ENCODE measurements at places on chromosomes 5 and 9. TPM values are rescaled to one million over a fixed set of nuclear protein-coding genes. Genes with fewer than 3 reads are reported as not detected.
A peak's percentile ranks its signal among the peaks of the same experiment; 100 is the strongest.

GRCh38 chr5:177592010-177592834 is at the start of gene TMED9:
Gene TMED9 (plus strand): TSS chr5:177592203. CDS start chr5:177592215, 12 bp downstream.
- DNase-seq, result peak; percentile 81

SLC31A2 gene
- 11.6 TPM for total RNA-seq

- DNase-seq, result no peak
Measured at GRCh38 chr5:96924016-96924443, 11.8 kb upstream of the LNPEP start.

PCDHA10 gene
- under 0.01 TPM for total RNA-seq

CCL21 gene
- not detected for total RNA-seq

GRCh38 chr9:2872250-2872930 is 28.5 kb upstream of the PUM3 start:
- DNase-seq, result peak; percentile 40

DNA sequence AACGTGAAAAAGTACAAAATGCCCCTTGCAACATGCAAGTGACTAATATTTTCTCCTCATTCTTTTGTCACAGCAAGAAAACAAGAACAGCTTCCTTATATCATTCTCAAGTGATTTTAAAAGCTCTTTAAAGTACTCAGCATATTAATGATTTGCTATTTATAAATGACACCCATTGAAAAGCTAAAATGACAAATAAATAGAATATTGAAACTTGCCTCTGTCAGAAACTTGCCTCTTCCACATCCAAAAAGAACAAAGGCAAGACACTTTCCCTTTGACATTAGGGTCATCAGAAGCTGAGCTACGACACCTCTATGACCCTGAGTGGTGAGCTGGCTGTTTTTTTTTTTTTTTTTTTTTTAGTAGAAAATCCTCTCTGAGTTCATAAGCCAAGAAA is 339.6 kb upstream of the ITGA1 start:
- DNase-seq, result no peak

DNA sequence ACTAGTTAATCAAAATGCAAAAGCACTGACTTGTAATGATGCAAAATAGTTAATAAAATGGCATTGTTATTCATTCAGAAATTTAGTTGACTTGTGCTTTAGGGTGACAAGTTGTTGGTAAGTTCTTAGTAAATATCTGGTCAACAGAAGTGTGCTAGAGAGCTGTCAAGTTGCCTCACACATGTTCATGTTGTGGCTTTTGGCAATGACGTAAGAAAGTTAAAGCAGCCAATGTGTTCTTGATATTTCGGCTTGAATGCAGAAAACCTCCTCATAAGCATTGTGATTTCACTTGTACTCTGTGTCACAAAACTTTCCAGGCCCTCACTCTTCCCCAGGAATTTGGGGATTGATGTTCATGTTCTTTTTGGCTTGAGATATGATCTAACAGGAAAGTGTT is 626.7 kb downstream of the PRR16 start:
- no peak for DNase-seq

DNA sequence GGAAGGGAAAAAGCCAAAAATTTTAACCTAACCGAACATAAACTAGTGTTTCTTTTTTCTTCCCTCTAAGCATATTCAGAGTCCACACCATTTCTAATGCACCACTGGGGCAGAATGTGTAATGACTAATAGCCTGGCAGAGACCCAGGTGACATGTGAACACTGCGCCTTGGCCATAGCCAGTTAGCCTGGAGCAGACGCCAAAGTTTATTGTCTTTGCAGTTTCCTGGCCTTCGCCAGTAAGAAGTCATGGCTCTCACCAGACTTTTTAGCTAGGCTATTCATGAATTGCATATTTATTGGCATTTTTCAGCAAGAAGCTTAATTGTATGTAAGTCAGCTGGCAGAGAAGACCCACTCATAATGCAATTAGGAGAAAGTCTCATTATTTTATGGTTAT is 182.8 kb upstream of the SLC27A6 start:
- peak; percentile 47 for DNase-seq

DNA sequence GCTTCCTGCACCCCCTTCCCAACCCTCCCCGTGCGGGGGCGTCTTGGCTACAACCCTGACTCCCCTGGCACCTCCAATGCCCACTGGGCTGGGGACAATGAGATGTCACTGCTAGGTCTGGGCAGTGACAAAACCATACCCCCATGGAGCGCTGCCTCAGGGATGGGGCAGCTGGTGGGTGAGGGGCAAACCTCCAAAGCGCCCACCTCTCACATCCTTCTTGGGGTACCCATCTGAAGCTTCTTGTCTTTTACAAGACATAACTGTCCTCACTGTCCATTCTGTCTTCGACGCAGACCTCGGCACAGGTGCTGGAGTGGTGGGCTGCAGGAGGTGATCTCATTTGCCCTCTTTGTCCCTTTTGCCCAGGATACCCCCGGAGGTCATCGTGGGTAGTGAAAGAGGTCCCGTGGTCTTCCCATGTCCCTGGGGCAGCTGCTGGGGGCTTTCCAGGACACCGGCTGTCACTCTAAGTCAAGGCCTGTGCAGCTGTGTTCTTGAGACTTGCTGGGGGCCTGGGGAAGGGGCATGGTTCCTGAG is 27.8 kb upstream of the CSF1R start:
- DNase-seq, result no peak

DNA sequence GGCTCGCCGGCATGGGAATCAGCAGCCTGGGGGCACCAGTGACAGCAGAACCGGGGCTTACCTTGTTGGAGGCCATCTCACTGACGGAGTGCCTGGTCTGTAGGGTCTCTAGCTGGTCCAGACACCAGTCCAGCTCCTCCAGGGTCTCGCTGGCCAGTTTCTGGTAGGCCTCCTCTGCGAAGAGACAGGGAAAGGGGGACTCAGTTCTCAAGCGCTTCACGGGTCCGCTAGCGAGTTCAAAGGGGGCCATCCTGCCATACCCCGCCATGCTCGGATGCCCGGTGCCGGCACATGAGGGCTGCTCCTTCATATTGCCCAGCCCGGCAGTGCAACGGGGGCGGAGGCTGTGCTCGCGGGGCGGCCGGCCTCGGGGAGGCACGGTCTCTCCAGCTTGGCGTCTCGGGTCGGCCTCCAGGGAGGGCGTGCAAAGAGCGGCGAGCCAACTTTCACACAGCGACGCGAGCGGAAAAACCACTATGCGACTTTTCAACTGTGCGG is 456.0 kb downstream of the RAB3C start:
- DNase-seq, result no peak

FRRS1L gene
- total RNA-seq, result not detected

DNA sequence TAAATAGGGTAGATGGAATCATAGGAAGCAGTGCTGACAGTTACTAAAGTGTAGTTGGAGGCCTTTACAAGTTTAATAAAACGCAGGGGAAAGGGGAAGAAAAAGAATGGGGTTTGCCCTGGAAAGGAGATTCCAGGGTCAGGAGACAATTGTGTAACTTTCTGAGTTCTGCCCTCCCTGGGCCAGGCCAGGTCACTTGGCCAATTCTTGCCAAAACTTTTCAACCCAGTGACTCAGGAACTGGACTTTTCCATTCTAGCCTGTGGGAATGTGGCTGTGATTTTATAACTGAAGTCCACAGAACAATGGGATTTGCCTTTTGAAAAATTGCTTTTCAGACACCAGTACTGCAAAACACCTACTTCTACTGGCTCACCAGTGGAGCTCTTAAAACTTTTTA is 289.8 kb upstream of the ANKRD55 start:
- peak; percentile 78 for DNase-seq

DNA sequence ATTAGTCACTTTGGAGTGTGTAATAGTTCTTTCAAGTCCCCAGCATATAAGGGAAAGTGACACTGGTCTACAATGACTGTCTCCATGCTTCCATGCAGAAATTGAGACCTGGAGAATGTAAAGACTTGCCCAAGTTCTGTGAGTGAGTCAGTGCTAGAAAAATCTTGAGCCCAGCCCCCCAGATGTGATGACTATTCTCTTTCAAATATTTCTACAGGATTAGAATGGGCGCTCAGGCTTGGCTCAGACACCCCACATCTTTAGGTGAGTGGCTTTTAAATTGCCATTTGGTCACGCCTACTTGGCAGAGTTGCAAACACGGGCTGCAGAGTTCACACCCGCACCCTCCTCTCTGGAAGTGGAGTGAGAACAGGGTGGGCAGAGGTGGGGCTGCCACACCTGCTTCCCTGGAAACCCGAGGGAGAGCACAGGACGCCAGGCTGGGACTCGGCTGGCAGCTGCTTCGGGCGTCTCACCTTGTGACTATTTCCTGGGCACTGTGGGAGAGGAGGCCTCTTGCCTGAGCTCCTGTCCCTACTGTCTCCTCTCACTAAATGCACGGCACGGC is 37.6 kb downstream of the ROPN1L start:
- DNase-seq, result peak; percentile 69

GRCh38 chr9:3887221-3887653 is 361.4 kb upstream of the RFX3 start:
- DNase-seq, result no peak

PKD2L2 gene
- total RNA-seq, result not detected

GRCh38 chr5:116382032-116382873 is 192.4 kb downstream of the SEMA6A start:
- no peak for DNase-seq

DNA sequence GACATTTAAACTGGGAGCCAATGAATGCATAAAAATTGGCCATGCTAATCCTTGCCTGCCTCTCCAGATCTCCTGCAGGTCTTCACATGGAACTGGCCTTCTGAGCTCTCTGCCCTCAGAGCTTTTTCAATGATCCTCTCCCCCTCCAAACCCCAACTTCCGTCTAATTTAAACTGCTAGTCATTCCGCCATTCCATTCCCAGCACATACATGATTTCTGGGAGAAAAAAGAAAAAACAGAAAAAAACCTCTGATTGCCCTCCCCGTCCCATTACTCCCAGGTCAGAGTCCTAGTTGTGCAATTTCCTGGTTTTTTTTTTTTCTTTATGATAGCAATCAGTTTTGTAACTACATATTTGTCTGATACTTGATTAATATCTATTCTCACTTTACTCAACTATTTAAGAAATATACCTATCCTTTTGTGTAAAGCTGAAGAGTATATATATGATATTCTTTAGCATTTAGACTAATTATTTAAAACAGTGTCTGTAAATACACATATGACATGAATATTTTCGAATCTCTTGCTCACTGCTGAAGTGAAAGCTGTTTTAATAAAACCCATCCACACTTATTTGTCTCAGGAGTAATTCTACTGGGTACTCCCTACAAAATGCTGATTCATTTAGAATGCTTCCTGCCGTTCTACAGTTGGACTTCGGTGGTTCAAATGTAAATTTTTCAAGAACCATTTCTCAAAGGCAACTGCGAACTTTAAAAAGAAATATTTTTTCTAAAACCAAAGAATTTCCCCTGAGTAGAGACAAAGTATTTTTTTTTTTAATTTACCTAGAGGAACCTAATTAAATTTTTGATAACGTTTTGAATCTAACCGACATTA is 1.6 kb downstream of the HINT1 start:
- peak; percentile 47 for DNase-seq

- no peak for DNase-seq
Measured at GRCh38 chr5:74382123-74382855, 258.2 kb downstream of the ENC1 start.

All from fibroblast of villous mesenchyme (primary cell).